ENCODE measurements at places on chromosomes 7 and 10. TPM values are rescaled to one million over a fixed set of nuclear protein-coding genes. Genes with fewer than 3 reads are reported as not detected.

The AZGP1 gene
- 71.9 TPM for polyA plus RNA-seq

The PDK4 gene
- polyA plus RNA-seq: 21.0 TPM

DNA sequence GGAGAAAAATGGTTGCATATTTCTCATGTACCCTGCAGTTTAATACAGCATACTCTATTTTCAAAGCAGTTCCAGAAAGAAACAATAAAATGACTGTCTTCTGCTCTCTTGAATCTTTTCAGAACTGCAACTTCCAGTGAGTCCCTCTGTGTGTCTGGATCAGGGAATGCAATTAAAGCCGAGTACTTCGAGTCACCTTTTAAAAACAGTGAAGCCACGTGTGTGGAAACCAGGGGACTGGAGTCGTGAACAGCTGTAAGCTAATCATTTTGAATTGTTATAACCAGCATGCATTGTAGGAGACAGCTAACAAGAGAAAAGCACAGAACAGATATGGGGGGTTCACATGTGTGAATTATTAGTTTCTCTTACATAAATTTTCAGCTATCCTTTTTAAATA is 109.1 kb downstream of the CPED1 start:
- no peak for DNase-seq

- DNase-seq: no peak
Measured at GRCh38 chr10:62185919-62186692, 82.5 kb downstream of the RTKN2 start.

- no peak for DNase-seq
Measured at GRCh38 chr7:101146-102046, 91.0 kb upstream of the FAM20C start.

Data from right renal cortex interstitium (tissue), 3 donors.